ENCODE measurements at places on chromosomes 6 and 20.

DNA sequence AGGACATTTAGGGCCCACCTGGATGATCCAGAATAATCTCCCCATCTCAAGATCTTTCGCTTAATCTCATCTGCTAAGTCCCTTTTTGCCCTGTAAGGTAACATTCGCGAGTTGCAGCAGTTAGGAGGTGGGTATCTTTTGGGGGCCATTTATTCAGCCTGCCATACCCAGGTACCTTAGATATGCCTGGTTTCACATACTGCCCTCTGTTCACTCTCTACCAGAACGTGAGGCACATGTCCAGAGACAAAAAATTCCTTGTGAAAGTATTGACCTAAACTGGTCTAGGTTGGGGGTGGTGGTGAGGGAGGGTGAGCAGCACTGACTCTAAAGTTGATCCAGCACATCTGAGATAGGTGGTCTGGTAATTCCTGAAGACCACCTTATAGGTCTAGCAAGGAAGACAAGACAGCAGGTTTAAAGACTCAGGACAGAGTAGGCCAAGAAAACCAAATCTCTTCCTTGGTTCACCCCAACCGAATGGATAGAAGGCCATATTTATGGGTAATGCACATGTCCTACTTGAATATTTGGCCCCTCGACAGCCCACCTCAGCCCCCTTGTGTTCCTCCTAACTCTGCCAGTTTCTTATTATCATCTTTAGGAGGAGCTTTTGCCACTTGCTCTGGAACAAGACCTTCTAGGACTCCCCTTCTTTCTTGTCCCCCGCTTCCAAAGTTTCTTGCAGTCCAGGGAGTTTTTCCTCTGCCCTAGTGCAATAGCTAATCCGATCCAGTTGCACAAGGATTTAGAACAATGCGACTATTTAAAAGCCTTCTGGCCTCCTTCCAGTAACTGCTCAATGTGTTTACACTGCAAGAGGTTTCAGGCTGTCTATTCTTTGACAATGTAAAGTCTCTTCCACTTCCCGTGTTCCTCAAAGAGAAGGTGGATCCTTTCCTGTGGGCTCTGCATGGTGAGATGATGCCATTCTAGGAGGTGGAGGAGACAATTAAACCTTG, 213.0 kb upstream of the LAMP5 start:
- DNase-seq: peak; percentile 13

DNA sequence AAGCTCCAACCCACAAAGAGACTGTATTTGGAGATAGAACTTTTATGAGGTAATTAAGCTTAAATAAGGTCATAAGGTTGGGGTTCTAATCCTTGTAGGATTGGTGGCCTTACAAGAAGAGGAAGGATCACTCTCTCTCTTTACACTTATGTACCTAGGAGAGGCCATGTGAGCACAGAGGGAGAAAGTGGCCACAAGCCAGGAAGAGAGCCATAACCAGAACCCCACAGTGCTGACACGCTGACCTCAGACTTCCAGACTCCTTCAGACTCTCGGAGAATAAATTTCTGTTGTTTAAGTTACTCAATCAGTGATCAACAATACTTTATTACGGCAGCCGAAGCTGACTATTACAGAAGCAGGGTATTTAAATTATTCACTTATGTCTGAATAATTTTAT, 430.5 kb upstream of the EPHA7 start:
- DNase-seq: no peak

DNA sequence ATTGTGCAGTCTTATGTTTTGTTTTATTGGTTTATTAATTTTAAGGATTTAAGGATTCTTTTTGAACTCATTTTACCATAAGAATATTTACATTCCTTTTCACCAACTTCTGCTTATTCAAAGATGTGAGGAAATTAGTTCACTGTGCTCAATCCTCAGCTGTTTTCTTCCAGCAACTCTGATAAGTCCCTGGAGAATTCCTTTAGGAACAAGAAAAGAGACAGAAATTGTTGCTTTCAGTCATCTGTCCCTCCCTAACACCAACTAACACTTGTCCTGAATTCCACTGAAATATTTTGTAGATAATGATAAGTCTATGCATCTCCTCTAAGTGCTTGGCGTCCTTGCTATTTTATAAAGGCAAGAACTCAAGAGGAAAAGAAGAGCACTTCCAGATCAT, 334.8 kb upstream of the MARCKS start:
- no peak for DNase-seq

DNA sequence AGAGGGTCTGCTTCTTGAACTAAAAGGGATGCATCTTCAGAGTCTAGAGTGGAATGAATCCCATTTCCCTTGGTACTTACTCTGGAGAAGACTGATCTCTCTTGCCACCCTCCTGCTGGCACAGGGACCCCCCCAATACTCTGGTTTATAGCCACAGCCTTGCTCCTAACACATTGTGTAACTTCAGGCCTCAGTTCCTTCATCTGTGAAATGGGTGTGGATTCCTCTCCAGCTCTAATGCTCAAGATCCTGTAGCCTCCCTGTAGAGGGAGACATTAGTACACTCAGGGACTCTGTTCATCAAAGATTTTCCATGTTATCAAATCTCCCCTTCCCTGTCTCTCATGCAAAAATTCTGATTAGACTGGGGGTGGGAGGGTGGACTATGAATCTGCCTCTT, 315.7 kb upstream of the MOCS1 start:
- no peak for DNase-seq

DNA sequence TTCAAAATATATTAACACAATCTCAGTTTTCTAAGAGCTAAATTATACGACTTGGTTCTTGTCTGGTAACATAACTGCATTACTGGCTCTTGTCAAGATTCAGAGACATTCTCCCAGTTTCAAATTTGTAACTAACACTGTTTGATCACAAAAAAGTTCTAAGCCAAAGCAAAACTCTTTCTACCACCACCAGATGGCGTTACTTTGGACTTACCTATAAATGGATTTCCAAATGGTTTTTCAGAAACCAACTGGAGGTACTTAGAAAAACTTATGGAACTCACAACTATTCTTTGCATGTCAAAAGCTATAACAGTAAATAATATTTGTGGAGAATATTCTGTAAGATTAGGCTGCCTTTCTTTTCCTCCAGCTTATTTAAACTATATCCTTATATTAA, 34.2 kb upstream of the GFRAL start:
- DNase-seq: peak; percentile 20

- DNase-seq: peak; percentile 77
Observed at GRCh38 chr20:31894980-31895675, 24.7 kb downstream of the TTLL9 start.

GRCh38 chr6:169866140-169866534, 114.7 kb downstream of the ERMARD start:
- DNase-seq: no peak

GRCh38 chr20:4898282-4899244, 102.7 kb downstream of the SLC23A2 start:
- no peak for DNase-seq

- no peak for DNase-seq
Observed at GRCh38 chr20:17615645-17616479, 46.0 kb downstream of the DSTN start.

- DNase-seq: peak; percentile 51
Observed at GRCh38 chr20:45469336-45470261, at the start of gene WFDC2. WFDC2 (plus strand) TSS chr20:45469753; CDS start chr20:45469782, 29 bp downstream.

GRCh38 chr6:41818271-41819054, 31.0 kb downstream of the TOMM6 start:
- no peak for DNase-seq

DNA sequence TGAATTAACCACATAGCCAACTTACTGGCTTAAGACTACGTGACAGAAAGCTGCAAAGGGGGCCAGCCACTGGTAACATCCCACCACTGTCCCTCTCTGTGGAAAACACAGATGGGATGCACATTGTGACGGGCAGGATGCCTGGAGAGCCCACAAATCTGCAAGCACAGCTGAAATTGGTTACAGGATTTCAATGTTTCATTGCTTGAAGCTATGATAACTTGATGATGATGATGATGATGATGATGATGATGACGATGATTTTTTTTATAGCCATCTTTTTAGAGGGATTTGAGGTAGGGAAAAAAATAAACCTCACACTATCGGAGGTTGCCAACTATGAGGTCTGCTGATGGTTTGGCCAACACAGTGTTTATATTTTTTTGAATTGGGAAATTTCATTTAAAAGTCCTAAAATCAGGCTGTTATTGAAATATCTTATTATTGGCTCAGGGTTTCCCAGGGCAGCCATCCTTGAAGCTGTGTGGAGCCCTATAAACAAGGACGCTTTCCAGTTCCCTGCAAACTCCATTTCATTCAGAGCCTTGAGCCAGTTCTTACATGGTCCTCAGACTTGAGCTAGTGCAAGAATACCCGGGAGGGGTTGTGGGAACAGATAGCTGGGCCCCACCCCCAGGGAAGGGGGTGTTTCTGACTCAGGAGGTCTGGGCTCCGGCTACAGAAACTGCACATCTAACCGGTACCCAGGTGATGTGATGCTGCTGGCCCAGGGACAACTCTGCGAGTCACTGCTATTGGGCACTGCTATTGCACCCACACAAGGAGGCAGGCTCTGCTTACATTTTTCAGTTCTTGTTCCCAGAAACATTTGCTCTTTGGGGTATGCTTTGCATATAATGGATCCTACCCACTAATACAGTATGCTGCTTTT, 27.1 kb downstream of the BCAS1 start:
- no peak for DNase-seq

GRCh38 chr6:149566410-149567193, 427 bp downstream of the GINM1 start:
- DNase-seq: peak; percentile 60

GRCh38 chr6:29892696-29893095, 49.6 kb upstream of the HLA-A start:
- DNase-seq: no peak

DNA sequence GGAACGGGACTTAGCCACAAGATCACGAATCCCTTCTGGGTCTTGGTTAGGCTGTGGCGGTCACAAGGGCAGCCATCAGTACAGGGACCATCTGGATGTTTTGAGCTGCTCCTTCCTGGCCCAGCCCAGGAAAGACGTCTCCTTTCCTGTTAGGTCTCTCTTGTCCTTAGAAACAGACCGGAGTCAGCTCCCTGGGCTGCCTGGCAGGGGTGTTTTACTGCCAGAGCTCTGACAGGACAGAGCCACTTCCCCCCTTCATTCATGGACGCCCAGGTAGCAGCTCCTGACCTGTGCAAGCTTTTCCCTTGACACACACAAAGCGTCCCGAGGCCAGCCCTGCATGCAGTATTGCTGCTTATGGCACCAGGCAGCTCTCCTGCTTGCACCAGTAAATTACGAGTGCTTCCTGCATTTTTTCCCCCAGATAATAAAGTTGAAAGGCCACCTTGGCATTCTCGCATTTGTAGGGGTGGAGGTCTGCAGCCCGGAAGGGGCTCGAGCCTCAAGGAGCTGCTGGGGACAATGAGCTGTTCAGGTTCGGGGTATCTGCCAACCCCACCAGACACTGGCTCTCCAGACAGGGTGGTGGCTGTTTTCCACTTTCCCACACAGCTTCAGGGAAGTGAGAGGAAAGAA, 87.4 kb downstream of the NOL4L start:
- DNase-seq: no peak

DNA sequence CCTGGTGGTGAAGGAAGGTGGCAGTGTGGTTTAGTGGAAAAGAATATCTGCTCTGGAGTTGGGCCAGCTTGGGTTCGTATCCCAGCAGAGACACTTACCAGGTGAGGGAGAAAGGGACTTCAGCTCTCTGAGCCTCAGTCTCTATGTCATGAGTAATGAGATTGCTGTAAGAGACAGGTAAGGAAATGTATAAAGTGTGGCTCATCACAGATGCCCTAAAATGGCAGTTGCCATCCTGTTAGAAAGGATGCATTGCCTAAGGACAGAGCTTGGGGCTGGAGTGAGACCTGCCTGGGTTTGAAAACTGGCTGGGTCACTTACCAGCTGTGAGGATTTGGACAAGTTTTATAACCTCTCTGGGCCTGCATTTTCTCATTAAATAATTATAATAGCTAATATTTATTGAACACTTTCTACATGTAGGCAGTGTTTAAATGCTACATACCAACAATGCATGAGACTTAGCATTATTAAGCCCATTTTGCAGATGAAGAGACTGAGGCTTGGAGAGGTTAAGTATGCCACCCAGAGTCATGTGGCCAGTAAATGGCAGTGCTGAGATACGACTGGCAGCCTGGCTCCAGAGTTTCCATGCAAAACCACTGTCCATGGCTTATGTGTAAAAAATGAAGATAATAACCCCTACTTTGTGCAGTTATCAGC, 157.0 kb downstream of the SOBP start:
- no peak for DNase-seq

- DNase-seq: no peak
Observed at GRCh38 chr6:35048031-35048613, 93.0 kb downstream of the TCP11 start.

DNA sequence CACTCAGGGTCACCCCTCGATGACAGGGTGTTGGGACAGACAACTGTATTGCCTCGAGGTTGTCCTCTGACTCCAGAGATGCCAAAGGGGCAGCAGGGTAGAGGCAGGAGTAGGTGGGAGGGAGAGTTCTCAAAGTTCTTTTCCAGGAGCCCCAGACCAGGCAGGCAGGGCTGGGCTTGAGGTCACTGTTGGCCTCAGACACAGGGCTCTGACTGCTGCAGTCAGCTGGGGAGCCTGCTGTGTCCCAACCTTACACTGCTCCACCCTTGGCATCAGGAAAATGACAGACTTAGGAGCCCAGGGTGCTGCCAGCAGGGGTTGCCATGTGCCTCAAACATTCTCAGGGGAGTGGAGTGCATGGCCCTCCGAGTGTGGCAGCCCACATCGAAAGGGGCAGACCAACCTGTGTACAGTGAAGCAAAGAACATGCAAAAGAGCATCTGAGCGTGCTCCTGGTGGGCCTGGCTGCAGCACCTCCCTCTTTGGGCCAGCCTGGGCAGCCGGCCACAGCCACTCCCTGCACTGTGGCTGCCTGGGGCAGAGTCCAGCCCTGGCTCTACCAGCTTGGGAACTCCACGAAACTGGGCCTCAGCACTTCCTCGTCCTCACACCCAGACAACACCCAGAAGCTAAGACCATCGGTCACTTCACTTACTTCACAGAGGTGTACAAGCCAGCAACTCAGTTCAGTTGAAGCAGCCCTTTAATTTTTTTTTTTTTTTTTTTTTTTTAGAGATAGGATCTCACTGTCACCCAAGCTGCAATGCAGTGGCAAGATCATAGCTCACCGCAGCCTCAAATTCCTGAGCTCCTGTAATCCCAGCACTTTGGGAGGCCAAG, 24.0 kb downstream of the C6orf132 start:
- no peak for DNase-seq

DNA sequence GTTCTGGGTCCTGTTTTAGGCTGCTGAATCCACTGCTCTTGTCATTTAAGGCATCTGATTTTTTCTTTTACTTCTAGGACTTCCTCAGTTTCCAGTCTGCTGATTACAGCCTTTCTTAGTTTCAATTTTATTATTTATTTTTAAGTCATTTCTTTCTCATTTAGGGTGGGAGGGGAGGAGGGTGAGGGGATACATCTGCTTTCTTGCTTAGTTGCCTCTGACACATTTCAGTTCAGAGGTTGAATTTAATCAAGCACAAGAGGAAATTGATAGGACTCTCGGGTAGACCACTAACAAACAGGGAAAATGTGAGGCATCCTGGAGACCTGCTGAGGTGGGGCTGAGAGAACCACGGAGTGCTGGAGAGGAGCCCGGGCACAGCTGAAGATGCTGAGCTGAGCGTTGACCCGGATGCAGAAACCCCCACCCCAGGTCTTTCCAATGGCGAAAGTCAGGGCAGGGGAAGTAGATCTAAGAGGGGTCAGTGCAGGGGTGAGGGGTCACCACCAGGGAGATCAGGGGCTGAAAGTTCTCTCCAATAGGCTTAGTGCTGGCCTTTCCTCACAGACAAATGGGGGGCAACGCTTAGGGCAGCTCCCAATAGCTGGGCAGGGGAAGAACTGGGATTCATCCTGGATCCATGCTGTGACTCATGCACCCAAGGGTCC, 7.6 kb upstream of the TREML2 start:
- DNase-seq: no peak

Measured in iPS-NIHi11 (cell line).